Breast epithelium (tissue), 4 donors: ENCODE measurements at places on chromosomes 6 and 20. TPM values are rescaled to one million over a fixed set of nuclear protein-coding genes. Genes with fewer than 3 reads are reported as not detected.

Gene CTAGE9
- not detected for total RNA-seq

Gene STX16
- 54.4 TPM for total RNA-seq

- H3K4me3 ChIP-seq, result no peak overlapping the region
- no peaks in the 10 kb centered on the region for H3K4me1 ChIP-seq
- no peak overlapping the region for H3K27ac ChIP-seq
- no peaks in the 10 kb centered on the region for H3K36me3 ChIP-seq
- H3K27me3 ChIP-seq, result no peaks in the 10 kb centered on the region
Measured at GRCh38 chr6:130009146-130009545, 9.2 kb upstream of the L3MBTL3 start.

DNA sequence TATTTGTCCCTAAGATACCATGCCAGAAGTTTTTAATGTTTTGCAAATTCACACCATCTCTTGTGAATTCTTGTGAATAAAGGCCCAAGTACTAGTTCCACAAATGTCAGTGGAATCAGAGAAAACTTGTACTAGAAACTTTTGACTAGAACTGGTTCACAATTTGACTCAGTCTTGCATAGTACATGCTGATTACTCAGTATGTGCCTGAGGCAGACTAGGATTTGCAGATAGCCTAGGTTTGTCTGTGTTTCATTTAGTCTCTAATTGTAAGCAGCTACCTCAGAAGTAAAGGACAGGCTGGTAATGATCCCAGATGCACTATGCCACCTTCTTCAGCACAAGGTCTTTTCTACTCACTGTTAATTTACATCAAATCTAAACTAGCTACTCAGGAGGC is 34.2 kb upstream of the GSTA4 start:
- DNase-seq, result no peak
- no peaks in the 10 kb centered on the region for H3K27me3 ChIP-seq
- no peaks in the 10 kb centered on the region for H3K36me3 ChIP-seq
- H3K4me3 ChIP-seq, result no peak overlapping the region
- H3K27ac ChIP-seq, result no peak overlapping the region

GRCh38 chr20:25288291-25289181 is 40.7 kb downstream of the PYGB start:
- H3K4me1 ChIP-seq, result no peaks in the 10 kb centered on the region
- DNase-seq, result no peak
- peaks cover 10% of the 10 kb centered on the region for H3K36me3 ChIP-seq
- no peak overlapping the region for H3K4me3 ChIP-seq
- H3K27me3 ChIP-seq, result no peaks in the 10 kb centered on the region

Gene HAO1
- not detected for total RNA-seq

Gene PDRG1
- total RNA-seq, result 11.1 TPM

Gene MEI4
- not detected for total RNA-seq

GRCh38 chr20:1654996-1655395 is 2.6 kb downstream of the SIRPG start:
- no peak for DNase-seq
- no peaks in the 10 kb centered on the region for H3K27me3 ChIP-seq
- no peaks in the 10 kb centered on the region for H3K36me3 ChIP-seq
- H3K27ac ChIP-seq, result no peak overlapping the region
- no peaks in the 10 kb centered on the region for H3K4me1 ChIP-seq
- no peak overlapping the region for H3K4me3 ChIP-seq

GRCh38 chr6:24408719-24409410 is 6.1 kb downstream of the MRS2 start:
- no peak overlapping the region for H3K4me3 ChIP-seq
- no peak for DNase-seq
- peaks cover 2% of the 10 kb centered on the region for H3K36me3 ChIP-seq
- H3K27ac ChIP-seq, result no peak overlapping the region
- H3K4me1 ChIP-seq, result no peaks in the 10 kb centered on the region

DNA sequence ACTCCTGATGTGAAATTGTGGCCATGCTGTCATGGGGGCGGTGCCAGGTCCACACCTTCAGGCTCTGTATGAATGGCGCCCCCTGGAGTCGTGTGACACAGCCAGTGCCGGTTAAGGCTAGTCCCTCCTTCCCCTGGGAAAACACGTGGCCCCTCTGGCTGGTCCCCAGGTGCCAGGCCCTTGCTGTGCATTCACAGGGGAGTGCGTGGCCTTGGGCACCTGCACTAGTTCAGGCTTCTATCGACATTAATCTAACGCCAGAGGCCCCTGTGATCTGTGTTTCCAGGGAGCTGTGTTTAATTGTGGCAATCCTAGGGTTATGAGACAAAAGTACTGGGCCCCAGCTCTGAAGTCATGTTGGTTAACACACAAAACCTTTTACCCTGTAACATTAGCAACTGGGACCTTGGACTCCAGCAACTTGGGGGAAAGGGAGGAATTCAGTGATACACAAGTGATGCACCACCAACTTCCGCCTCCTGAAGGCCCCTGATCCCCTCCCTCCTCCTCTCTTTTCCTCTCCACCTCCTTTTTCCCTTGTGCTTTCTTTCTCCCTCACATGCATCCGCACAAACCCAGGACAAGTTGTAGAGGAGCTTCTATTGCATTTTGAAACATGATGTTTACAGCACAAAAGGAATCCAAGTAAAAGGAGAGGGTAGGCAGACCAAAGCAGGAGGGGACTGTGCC is 74.0 kb downstream of the SSR1 start:
- H3K27ac ChIP-seq, result peak overlapping the region; percentile 85
- H3K4me3 ChIP-seq, result no peak overlapping the region
- DNase-seq, result peak; percentile 94
- H3K36me3 ChIP-seq, result no peaks in the 10 kb centered on the region

DNA sequence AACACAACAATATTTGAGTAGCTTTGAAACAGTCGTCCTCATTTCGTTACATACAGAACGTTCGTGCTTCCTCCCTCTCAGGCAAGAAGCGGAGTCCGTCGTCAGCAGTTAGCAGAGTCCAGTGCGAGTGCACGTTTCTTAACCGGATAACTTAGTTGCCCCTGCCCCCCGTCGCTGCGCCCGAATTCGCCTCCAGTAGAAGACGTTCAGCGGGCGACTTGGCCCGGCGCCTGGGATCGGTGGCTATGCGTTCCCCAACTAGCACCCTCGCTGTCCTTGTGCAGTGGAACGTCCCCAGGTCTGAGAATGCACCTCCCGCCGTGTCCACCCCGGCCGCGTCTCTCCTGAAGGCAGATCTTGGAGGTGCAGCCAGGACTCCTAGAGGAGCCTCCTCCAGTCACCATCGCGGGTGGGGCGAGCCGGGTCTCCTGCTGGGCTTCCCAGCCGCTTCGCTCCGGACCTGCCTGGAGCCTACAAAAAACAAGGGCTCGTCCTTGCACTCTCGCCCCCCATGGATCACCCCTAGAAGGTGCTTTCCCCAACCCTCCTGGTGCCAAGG is 910 bp upstream of the PCSK2 start:
- no peaks in the 10 kb centered on the region for H3K36me3 ChIP-seq
- H3K27me3 ChIP-seq, result no peaks in the 10 kb centered on the region
- DNase-seq, result no peak
- H3K4me1 ChIP-seq, result no peaks in the 10 kb centered on the region

DNA sequence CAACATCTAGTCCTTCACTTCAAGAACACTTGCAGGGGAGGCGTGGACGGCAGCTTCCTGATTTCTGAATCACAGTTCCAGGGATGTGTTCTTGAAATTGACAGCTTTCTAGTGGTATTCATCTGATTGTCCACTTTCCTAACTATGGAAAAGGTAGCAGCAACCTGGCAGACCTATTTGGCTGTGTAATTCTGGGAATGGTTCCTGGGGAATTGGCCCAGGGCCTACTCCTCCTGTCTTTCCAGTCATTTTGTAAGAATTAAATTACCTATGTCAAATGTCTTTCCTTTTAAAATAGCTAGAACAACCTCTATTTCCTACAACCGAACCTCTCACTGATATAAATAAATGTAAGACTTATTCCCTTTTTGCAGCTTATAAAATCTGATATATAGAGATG is 85.5 kb upstream of the RSPO3 start:
- H3K36me3 ChIP-seq, result no peaks in the 10 kb centered on the region
- no peaks in the 10 kb centered on the region for H3K27me3 ChIP-seq
- H3K4me3 ChIP-seq, result no peak overlapping the region
- H3K4me1 ChIP-seq, result no peaks in the 10 kb centered on the region

GRCh38 chr6:84415517-84415916 is 188.1 kb upstream of the CEP162 start:
- no peak overlapping the region for H3K4me3 ChIP-seq
- no peak overlapping the region for H3K27ac ChIP-seq
- no peaks in the 10 kb centered on the region for H3K36me3 ChIP-seq
- no peak for DNase-seq
- H3K27me3 ChIP-seq, result no peaks in the 10 kb centered on the region
- no peaks in the 10 kb centered on the region for H3K4me1 ChIP-seq

- H3K27ac ChIP-seq, result no peak overlapping the region
- H3K4me1 ChIP-seq, result no peaks in the 10 kb centered on the region
- H3K36me3 ChIP-seq, result no peaks in the 10 kb centered on the region
- no peak overlapping the region for H3K4me3 ChIP-seq
Measured at GRCh38 chr20:2538931-2539720, 2.8 kb downstream of the TMC2 start.

GRCh38 chr6:91097364-91097763 is 510.5 kb upstream of the MAP3K7 start:
- H3K4me3 ChIP-seq, result no peak overlapping the region
- H3K4me1 ChIP-seq, result no peaks in the 10 kb centered on the region
- H3K27me3 ChIP-seq, result no peaks in the 10 kb centered on the region
- H3K27ac ChIP-seq, result no peak overlapping the region
- no peaks in the 10 kb centered on the region for H3K36me3 ChIP-seq

Gene DEFB132
- 0.29 TPM for total RNA-seq

GRCh38 chr6:148570456-148570855 is 176.4 kb upstream of the UST start:
- H3K27me3 ChIP-seq, result no peaks in the 10 kb centered on the region
- no peak overlapping the region for H3K27ac ChIP-seq
- no peaks in the 10 kb centered on the region for H3K36me3 ChIP-seq
- DNase-seq, result no peak
- no peak overlapping the region for H3K4me3 ChIP-seq

DNA sequence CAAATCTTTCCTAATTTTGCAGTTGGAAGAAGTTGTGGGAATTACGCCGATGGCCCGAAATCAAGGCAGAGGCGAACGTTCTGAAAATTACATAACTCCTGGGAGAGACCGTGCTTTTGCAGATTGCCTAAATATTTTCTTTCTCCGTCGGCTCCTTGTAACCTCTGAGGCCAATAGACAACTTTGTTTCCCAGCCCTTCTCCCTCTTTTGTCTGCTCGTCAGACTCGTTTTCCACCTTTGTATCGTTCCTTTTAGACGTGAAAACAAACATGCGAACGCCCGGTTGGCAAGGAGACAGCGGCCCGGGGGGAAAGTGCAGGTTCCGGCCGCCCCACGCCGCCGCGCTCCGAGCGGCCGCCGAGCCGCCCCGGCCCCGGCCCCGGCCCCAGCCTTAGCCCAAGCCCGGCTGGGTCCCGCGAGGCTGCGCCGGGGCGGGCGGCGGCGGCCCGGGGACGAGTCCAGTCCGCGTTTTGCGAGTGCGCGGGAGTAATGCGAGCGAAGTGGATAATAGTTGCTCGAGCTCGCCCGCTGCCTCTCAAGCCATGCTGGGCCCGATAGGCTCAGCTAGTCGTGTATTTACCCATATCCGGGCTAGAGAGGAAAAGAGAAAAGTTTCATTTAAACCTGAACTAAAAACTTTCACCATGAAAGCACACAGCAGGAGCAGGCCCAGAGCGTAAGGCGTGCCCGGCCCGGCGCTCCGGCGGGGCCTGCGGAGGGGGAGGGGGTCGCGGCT is at the start of gene ARID1B:
Gene ARID1B, plus strand, starts transcription at position 539 of the 737 bp plus-strand sequence. CDS start 303 bp downstream, outside the sequence.
- H3K27ac ChIP-seq, result peak within 1 kb of the TSS; percentile 100
- peak within 1 kb of the TSS; percentile 87 for H3K4me3 ChIP-seq
- H3K4me1 ChIP-seq, result no peaks in the 10 kb centered on the region
- peak; percentile 84 for DNase-seq
- H3K27me3 ChIP-seq, result no peaks in the 10 kb centered on the region

Gene CST4
- not detected for total RNA-seq

DNA sequence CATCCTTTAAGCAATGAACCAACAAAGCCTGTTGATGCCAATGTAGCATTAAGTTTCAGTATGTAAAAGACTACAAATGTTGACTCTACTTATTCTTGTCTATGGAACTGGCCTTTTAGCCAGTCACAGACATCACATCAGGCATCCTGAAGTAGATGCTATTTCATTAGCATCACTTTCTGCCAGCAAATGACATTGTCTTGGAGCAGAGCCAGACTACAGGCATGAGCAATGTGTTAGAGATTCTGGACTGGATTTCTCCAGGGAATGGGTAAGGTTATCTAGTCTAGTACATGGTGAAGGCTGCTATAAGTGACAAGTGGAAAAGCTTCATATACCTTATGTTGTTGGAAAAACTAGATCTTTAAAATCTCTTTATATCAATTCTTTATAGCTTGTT is 142.9 kb downstream of the ADGRB3 start:
- H3K27ac ChIP-seq, result no peak overlapping the region
- H3K36me3 ChIP-seq, result no peaks in the 10 kb centered on the region
- H3K27me3 ChIP-seq, result no peaks in the 10 kb centered on the region
- no peak overlapping the region for H3K4me3 ChIP-seq
- H3K4me1 ChIP-seq, result no peaks in the 10 kb centered on the region
- DNase-seq, result no peak

Gene LY6G6C
- total RNA-seq, result not detected

DNA sequence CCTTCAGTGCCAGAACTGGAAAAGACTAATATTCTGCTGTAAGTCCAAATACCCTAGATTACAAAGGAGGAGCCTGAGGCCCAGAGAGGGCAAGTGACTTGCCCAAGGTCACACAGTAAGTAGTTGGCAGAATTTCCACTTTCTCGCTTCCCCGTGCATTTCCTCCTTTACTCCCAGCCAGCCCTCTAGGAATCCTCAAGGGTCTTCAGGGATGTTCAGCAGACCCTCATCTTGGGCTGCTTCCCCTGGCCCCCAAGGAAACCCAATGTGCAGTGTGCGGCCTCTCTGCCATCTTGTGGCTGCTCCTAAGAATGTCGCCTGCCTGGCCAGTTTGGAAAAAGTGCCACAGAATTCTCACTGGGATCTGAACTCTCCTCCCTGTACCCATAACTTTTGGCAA is 217.7 kb upstream of the LRFN2 start:
- no peak overlapping the region for H3K4me3 ChIP-seq

GRCh38 chr6:17588011-17588410 is 12.1 kb upstream of the FAM8A1 start:
- no peaks in the 10 kb centered on the region for H3K36me3 ChIP-seq
- H3K4me3 ChIP-seq, result no peak overlapping the region
- no peak overlapping the region for H3K27ac ChIP-seq
- no peaks in the 10 kb centered on the region for H3K27me3 ChIP-seq
- H3K4me1 ChIP-seq, result no peaks in the 10 kb centered on the region

- DNase-seq, result no peak
- no peaks in the 10 kb centered on the region for H3K4me1 ChIP-seq
- no peaks in the 10 kb centered on the region for H3K36me3 ChIP-seq
Measured at GRCh38 chr6:89954721-89955148, 60.5 kb downstream of the GJA10 start.

DNA sequence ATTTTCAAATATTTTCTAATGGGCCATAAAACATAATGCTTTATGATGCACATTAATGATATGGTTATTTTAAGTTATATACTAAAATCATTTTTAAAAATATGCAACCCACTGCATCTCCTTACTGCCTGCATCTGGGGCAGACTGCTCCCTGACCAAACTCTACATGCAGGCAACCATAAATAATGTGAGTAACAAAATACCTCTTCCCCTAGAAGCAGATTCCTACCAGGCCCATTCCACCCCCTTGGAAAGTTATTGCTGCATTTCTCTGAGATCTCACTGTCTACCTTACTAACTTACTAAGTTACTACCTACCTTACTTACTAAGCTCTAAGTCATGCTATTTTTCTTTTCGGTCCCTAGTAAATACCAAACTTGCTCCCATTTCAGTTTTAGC is 71.8 kb downstream of the ATG5 start:
- H3K4me1 ChIP-seq, result peaks cover 5% of the 10 kb centered on the region
- no peaks in the 10 kb centered on the region for H3K36me3 ChIP-seq
- H3K4me3 ChIP-seq, result no peak overlapping the region
